ENCODE measurements at places on chromosomes 6 and 20.

GRCh38 chr6:83096791-83097190 is 29.3 kb downstream of the DOP1A start:
- no peak for DNase-seq

- DNase-seq: no peak
Measured at GRCh38 chr6:70575899-70576495, 9.3 kb downstream of the SDHAF4 start.

GRCh38 chr6:107611094-107611810 is 121.3 kb downstream of the SOBP start:
- no peak for DNase-seq

DNA sequence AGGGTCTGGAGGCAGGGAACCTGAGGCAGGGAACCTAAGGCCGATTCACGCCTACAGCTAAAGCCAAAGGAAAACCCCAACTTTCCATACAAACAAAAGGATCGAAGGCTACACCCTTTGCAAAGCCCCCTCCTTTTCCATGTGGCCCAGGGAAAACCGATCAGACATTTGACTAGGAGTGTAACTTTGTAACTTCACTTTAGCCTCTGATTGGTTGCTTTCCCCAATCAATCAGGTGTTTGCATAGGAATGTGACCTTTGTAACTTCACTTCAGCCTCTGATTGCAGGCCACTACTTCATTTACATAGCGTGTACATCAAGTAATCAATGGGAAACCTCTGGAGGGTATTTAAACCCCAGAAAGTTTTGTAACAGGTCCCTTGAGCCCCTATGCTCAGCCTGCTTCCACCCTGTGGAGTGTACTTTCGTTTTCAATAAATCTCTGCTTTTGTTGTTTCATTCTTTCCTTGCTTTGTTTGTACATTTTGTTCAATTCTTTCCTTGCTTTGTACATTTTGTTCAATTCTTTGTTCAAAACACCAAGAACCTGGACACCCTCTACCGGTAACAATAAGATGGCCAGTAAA is 43.3 kb downstream of the CHD6 start:
- DNase-seq: no peak

DNA sequence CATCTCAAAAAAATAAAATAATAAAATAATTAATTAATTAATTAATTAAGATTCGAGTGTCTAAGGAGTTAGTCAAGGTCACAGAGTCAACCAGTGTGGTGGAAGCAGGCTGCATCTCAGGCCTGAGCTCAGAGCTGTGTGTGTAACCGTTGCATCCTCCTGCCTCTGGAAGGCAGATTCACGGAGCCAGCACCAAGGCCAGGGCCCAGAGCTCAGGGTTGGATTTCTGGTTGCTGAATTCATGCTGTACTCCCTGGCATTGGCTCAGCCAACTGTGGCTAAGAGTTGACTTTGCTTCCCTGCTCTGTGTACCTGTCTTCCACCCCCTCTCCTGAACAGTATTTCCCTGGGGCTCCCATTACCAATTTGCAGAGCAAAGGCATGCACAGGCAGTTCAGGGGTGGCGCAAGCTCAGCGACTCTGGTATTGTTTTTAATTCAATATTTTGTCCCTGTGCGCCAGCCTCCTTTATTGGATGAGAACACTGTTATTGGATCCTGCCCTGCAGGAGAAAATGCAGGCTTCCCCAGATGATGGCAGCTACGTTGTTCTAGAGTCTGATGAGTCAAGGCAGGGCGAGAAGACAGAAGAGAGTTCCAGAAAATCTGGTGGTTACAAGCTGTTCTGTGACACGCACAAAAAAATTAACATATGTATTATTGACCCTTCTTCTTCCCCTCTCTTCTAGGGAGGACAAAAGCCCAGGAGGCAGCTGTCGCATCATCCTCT is 12.3 kb upstream of the CTNNBL1 start:
- no peak for DNase-seq

DNA sequence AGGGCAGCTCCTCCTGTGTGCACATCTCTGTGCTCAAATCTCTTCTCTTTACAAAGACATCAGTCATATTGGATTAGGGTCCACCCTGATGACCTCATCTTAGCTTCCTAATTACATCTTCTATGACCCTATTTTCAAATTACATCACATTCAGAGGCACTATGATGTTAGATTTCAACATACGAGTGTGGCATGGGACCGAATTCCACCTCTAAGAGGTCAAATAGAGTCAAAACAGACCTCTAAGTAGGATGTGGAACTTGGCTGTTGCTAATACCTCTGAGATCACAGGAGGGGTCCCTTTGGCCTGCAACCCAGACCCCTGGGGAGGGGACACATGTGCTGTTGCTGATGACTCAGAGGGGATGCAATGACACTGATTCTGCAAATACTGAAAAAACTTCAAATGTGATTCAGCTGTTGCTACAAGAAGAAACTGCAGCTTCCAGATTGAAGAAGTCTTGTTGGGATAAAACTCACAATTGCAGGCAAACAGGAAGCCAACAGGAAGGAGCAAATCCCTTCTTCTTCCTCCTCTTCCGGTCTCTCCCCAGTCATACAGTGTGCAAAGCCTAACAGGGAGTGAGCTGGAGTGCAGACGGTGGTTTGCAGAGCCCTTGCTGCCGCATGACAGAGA is 216.2 kb downstream of the MYLK4 start:
- DNase-seq: no peak
